ENCODE measurements at places on chromosomes 1 and 21.
A peak's percentile ranks its signal among the peaks of the same experiment; 100 is the strongest.

DNA sequence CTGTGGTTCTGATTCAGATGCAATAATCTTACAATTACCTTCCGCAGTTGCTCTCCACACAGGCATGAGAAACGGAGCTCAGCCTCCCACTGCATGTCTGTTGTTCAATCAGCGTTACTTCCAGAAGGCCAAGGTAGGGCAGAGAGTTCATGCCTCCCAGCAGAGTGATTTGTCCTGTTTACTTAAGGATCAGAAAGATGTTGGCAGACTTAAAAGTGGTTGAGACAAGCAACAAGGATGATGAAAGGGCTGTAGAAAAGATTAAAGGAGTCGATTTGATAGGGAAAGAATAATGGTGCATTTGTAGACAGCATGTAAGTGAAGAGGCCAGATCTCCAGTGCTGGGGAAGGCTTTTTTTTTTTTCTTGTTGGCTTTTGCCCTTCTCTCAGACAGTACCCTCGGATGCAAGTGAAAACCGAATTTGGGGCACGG is 26.6 kb downstream of the ARMH1 start:
- DNase-seq = no peak

- DNase-seq = no peak
These were observed 24.4 kb downstream of the C4BPA start for GRCh38 chr1:207128336-207128921.

DNA sequence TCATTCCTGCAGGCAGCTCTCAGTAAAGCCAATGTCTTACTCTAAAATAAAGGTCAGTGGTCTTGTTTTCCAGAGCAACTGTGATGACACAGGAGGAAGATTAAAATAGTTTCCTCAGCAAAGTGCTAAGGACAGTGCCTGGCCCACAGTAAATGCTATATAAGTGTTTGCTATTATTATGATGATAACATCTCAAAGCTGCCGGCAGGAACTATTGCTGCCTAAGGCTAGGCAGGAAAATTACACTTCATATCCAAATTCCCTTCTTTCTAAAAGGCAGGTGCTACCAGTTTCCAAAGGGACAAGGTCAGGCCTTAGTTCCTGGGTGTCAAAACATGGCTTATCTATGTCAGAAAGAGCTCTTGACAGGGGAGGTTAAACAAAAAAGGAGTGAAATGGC is 401.3 kb downstream of the HHAT start:
- DNase-seq = no peak

GRCh38 chr1:34865981-34866761 is 6.6 kb upstream of the SMIM12 start:
- DNase-seq = peak; percentile 96

DNA sequence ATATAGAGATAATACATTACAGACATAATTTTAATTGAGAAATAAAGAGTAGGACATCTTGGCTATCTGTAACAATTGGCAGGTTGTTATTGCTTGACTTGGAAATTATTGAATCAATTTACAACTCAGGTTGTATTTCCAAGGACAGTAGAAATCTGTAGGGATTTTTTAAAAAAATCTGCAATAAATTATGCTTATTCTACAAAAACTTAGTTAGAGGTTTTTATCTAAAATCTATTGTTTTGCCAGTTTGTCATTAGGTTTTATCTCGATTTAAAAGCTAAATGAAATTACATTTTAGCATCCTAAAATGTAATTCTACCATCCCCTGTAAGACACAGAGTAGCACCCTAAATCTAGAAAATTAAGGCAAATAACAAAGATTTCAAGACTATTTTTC is 408.8 kb downstream of the COL11A1 start:
- DNase-seq = no peak

GRCh38 chr1:212228076-212228475 is 57.1 kb upstream of the PPP2R5A start:
- DNase-seq = no peak

DNA sequence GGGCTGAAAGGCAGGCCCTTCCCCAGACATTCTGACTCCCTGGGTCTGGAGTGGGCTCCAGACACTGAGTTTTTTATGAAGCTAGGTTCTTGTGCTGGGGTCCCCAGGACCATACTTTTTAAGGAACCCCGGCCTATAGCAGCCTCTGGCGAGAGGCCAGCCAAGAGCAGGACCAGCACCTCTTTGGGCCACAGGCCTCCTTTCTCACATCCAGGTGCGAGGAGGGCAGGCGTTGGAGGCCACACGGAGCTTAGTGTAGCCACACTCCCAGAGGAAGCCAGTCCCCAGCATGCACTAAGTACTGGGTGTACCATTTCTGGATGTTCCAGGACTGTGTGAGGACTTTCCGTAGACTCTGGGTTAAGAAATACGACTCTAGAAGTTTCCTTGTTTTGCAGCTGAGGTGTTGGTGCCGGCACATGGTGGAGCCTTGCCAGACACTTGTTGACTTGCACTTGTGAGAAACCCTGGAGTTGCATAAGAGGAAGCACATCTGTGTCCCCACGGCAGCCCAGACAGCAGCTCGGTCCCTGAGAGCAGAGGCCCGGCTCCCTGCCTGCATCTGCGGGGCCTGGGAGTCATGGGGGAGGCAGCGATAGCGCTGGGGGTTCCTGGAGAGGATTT is 122.2 kb upstream of the VAMP3 start:
- no peak for DNase-seq

GRCh38 chr1:32100807-32101708 is 6.8 kb upstream of the KPNA6 start:
- no peak for DNase-seq

DNA sequence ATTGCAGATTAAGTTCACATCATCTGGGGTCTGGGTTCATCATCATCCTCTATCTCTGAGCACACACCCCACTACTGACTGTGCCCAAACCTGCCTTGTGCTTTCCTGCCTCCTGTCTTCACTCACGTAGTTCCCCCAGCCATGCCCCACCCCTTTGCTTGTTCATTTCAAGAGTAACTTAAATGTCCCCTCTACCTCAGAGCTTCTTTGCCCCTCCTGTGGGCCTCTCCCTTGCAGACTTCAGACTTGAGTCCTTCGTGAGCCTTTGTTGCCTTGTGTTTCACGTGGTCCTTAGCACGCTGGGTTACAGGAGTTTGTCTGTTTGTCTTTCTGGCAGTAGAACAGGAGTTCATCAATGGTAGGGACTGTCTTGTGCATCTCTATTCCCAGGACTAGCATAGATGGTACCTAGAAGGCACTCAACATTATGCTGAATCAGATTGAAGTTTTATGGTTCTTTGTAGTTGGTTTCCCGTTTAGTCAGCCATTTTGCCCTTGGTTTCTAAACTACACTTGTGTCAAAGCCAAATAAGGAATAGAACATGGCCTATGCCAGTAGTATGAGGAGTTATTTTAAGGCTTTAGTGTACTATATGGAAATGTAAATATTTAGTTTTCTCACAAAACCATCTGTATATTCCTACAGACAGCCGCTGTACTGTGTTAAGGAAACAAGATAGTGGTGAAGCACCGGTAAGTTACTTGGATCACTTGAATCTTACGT is 86.2 kb downstream of the TTC3 start:
- no peak for DNase-seq

DNA sequence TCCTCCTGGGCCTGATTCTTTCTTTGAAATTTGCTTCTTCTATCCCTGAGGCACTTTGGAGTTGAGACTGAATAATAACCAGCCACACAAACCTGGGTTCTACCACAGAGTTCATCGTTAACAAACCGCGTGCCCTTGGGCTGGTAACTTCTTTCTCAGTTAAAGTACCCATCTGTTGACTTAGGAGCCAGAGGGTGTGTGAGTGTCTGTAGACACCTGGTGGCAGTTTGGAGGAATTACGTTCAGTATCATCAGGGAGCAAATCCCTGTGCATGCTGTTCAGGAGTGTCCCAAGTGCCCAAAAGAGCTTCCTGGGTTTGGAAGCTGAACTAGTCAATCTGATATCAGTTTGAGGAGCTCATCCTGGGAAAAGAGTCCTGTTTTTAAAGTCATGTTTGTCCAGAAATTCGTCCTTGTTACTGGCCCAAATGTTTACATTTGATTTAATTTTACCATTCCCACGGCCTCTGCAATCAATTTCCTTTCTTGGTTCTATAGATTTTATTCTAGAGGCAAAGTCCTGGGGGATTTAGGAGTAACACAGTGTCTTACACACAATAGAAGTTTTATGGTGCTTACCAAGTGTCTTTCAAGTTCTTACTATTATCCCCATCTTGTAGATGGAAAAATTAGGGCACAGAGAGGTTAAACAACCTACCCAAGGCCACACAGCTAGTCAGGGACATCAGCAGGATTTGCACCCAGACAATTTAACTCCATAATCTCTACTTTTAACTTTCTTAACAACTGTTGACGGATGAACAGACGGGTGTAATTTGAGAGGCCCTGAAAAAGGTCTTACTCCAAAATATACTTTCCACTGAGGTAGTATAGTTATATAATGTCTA is 26.7 kb upstream of the RPTN start:
- DNase-seq = peak; percentile 5

DNA sequence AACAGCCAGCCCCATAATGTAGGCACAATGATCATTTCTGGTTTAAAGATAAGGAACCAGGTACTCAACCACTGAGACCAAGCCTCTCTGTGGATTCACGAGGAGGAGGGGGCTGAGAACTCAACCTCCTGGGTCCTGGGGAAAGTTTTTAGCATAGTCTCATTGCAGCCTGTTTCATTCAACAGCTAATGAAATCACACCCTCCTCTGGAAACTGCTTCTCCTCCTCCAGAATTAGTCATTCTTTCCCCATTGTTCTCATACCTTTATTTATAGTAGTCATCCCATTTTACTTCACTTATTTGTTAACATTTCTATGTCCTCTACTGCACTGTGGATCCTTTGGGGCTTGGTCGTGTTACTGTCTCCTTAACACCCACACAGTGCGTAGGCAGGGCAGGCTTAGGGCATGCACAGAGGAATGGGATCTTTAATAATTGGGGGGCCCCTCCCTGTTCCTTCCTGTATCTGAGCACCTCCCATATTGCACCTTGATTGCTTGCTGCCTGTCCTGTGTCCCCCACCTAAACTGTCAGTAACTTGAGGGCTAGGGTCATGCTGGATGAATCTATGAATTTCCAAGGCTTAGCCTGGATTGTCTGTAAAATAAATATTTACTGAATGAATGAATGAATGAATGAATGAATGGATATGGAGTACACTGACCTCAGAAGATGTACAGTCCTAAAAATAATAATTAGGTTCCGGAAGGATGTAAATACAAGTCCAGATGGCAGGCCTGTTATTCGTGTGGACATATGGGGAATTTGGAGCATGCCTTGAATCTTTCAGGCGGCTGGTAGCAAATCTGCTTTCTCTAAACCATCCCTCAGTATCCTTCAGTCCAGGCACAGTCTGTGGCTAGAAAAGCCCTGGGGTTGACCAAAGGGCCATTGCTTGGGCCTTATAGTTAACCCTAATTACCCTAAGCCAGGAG is 153.8 kb upstream of the HMGB4 start:
- no peak for DNase-seq

DNA sequence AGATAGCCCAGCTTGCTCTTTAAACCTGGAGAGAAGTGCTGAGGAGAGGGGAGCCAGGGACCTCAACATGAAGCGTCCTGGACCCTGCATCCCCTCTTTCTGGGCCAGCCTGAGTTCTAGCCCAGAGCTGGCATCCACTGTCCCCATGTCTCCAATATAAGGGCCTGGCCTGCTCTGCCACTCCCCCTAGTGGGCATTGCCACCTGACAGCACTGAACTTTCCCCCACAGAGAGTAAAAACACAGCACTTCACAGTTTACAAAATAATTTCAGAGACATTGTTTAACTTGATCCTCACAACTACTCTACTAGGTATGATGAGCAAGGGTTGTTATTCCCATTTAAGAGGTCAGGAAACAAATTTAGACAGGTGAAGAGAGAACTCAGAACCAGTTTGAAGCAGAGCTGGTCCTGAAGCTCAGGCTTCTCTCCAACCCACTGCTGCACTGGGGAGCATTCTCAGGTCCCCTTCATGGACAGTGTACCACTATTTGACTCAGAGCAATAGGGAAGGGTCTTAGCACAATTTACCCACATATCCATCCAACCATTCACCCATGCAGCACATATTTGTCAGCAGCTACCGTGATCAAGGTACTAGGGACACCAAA is 151.2 kb downstream of the DMRTA2 start:
- peak; percentile 7 for DNase-seq

GRCh38 chr21:35095859-35096291 is 46.8 kb upstream of the RUNX1 start:
- DNase-seq = no peak

DNA sequence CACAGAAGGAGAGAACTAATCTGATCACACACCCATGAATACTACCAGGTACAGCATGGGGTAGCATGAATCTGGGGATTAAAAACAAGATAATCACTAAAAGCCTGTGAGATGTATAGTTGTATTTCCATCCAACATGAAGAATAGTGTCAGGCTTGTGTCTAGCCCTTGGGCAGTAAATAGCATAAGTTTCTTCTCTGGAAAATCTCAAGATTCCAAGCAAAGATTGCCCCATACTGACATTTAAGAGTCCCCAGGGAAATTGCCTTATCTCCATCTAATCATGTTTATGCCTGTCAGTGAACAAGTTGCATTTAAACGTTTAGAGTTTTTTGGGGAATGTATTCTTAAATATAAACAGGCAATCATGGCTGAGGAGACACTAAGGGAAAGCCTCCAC is 109.2 kb upstream of the SERTAD4 start:
- no peak for DNase-seq

DNA sequence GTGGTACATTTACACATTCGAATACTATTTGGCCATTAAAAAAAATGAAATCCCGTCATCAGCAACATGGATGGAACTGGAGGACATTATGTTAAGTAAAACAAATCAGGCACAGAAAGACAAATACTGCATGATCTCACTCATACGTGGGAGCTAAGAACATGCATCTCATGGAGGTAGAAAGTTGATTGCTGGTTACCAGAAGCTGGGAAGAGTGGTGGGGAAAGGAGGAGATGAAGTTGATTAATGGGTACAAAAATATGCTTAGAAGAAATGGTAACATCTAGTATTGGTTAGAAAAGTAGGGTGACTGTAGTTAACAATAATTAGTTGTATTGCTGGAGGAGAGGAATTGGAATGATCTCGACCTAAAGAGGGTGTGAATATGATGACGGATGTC is 24.6 kb upstream of the RNF187 start:
- no peak for DNase-seq

DNA sequence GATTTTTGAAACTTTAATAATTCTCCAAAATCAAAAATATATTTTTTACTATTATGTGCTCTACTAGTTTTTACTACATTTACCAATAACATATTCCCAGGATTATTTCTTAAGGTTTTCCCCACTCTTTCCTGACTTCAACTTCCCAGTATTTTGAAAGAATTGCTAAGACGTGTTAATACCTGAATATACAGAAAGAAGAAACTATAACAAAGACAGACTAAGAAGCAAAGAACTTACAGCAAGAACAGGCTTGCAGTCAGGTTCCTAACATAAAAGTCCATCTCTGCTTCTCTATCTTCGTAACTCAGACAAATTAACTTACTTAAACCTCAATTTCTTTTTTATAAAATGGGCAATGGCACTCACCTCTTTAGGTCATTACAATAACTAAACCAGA is 63.2 kb downstream of the SRSF11 start:
- no peak for DNase-seq

- DNase-seq = no peak
These were observed 72.3 kb downstream of the SCMH1 start for GRCh38 chr1:41169799-41170180.

GRCh38 chr1:46550751-46551231 is 656 bp downstream of the KNCN start:
- no peak for DNase-seq
